ACHN (cell line): ENCODE measurements at places on chromosomes 3 and 15.

GRCh38 chr15:64341961-64342360 is 14.0 kb downstream of the CSNK1G1 start:
- DNase-seq: no peak

DNA sequence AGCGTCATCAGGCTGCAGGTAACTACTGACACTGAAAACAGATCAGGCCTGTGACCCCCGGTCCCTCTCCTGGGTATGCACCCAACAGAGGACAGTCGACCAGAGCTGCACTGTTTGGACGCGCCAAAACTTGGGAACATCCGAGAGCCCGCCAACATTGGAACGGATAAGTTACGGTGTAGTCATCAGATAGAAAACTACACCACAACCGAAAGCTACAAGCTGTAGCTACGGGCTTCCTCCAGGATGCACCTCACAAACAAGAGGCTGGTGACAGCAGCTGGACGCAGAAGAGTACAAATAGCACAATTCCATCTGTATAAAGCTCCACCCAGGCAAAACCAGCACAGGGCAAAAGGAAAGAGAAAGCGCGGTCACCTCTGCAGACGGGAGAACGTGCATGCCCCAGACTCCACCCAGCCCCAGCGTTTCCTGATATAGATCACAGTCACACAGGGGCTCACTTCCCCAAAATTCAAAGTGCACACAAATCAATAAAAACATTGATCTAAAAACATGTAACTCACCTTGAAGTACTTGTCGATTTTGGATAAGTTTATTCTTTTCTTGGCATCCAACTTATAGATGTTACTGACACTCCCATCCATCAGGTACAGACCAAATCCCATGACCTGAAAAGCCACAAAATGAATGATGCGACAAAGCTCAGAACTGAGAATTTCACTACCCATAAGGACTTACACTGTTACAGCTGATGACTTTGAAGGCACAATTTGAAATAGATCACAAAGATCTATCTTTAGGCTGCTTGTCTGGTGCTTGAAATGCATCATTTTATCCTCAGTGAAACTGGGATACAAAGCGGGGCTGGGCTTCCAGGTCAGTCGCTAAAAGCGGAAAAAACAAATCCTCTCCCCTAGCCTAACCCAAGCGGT is 43.3 kb downstream of the CYFIP1 start:
- DNase-seq: no peak

DNA sequence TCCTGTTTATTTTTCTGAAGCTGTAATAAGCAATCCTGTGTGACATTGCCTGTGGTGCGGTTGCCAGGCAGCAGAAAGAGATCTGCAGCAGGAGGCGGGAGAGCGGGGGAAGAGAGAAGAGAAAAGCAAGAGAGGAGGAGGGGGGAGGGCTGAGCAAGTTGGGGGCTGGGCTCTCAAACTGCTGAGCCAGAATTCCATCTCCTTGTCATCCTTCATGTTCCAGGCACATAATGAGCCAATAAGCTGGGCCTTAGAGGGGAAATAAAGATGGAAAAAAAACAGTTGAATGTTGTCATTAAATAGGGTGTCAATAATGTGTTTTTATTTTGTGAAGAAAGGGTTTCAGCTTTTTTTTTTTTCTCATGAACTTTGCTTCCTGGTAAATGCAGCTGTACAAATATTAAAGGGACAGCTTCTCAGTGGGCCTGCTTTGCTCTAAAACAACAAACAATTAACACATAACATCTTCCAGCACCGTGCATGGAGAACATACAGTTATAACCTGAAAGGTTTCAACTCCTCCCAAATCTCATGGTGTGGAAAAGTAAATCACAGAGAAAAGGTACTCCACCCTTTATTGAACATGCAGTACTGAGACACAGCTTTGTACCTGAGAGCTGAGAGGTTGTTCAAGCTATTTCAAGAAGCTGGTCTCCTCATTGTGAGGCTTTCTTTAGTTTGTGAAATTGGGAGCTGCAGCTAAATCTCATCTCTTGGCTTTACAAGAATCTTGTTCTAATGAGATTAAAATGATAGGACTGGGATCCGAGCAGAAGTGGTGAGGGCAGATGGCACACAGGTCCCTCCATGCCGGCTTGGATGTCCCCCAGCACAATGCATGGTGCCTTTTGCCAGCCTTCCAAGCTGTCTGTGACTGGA is 451.1 kb upstream of the KCNMB2 start:
- DNase-seq: no peak

DNA sequence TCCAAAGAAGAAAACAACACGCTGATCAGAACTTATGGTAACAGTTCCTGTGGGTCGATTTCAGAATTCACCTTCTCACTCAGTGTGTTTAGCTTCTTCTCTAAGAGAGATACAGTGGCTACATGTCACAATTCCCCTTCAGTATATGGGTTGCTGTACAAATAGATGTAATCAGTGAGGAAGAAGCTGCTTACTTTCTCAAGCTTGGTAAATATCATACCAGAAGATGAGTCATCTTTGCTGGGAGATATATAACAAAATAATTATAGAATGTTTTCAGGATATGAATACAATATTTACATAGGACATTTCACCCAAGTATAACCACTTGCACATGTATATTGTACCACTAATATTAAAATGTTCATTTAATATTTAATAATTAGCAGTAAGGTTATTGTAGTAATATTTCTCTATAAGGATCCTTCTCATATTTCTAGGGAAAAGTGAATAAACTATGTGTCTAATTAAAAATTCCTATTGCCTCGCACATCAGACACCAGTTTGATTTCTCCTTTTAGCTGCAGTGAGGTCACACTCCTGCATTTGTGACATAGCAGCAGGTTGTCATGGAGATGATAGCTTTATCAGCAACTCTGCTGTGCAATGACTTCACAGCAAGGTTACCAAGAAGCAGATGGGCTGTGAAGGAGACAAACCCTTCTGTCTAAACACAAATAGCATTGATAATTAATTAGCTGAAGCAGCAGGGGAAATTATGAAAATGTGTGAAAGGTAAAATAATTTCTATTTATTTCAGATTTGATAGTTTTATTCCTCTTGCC is 211.4 kb downstream of the TUSC7 start:
- no peak for DNase-seq

DNA sequence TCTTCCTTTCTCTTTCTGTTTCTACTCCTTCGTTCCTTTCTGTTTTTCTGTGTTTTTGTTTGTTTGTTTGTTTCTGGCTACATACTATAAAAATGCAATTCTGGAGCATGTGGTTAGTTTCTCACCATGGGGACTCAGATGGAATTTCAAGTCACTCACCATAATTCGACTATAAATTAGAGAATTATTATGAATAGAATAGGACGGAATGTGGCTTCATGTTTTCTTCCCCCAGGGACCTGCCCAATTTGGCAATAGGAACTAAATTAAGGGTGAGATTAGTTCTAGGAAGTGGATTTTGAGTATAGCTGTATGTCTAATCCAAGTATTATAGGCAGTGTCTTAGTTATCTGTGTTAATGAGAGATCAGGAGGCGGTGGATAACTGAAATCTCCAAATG is 96.9 kb downstream of the THSD4 start:
- DNase-seq: no peak

DNA sequence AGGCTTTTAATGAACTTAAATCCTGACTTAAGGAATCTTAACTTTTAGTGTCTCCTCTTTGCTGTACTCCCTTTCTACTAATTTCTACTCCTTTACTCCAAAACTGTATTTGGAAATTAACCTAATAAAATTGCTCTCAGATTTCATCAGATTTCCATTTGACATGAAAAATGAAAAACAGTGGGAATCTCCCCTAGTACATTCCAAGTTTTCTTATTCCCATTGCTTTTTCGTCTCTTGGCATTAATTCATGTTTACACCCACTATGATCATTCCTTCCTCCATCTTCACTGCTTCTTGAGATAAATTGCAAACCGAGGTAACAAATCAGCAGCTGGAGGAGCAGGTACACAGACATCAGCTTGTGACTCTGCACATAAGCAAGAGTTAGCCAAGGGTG is 208.7 kb downstream of the VGLL3 start:
- no peak for DNase-seq

DNA sequence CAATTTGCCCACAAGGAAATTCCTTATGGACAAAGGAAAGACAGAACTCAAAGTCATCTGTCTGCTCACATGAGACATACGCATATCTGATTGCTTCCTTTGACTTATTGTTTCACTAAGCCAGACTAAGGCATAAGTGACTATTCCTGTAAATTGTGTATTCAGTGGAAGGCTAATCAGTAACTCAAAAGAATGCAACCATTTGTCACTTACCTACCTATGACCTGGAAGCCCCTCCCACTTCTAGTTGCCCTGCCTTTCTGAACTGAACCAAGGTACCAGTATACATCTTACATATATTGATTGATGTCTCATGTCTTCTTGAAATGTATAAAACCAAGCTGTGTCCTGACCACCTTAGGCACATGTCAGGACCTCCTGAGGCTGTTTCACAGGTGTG is 53.5 kb upstream of the PROK2 start:
- no peak for DNase-seq

DNA sequence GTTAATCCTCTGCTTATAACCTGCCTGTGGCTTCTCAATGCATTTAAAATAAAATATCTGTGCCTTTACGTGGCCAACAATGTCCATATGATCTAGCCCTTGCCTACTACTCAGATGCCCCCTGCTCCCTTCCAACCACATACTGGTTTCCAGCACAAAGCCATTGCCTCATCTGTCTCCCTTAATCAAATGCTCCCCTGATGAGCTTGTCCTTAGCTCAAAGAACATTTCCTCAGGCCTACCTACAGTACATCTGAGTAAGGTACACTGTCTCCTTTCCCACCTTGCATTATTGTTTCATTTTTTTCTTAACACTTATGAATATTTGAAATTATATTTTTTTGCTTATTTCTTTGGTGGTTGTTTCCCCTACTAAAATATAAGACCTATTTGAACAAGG is 5.9 kb upstream of the TSC22D2 start:
- DNase-seq: no peak

- no peak for DNase-seq
Observed at GRCh38 chr3:33041909-33042308, 55.0 kb downstream of the GLB1 start.

- no peak for DNase-seq
Observed at GRCh38 chr3:8856721-8857120, 87.3 kb upstream of the OXTR start.

GRCh38 chr3:161913786-161914389 is 417.3 kb downstream of the OTOL1 start:
- peak; percentile 49 for DNase-seq

DNA sequence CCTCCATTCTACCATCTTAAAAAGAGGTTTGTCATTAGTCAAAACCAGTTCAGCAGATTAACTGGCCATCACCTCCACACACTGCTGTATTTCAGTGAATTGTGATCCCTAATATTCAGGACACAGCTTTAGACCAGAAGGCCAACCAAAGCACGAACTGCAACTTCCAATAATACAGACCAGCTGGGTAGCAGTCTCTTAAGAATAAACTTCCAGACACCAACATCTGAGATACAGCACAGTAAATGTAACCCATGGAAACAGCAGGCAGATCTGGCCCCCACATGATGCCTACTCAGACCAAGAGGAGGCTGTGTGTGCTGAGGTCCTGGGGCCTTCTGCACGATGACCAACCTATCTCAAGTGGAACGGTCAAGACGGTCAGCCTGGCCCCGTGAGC is 34.9 kb downstream of the SPATA12 start:
- no peak for DNase-seq

GRCh38 chr3:16570113-16570512 is 35.1 kb downstream of the DAZL start:
- DNase-seq: no peak

- DNase-seq: no peak
Observed at GRCh38 chr3:44892689-44893088, 18.3 kb downstream of the TGM4 start.

DNA sequence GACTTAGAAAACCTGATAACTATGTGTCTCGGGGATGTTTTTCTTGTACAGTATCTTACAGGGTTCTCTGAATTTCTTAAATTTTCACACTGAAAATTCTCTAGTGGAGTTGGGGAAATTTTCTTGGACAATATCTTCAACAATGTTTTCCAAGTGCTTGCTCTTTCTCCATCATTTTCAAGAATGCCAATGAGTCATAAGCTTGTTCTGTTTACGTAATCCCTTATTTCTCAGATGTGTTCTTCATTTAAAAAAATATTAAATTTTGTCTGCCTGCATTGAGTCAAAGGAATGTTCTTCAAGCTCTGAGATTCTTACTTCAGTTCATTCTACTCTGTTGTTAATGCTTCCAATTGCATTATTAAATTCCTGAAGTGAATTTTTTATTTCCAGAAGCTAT is 21.9 kb upstream of the PLSCR2 start:
- DNase-seq: no peak

DNA sequence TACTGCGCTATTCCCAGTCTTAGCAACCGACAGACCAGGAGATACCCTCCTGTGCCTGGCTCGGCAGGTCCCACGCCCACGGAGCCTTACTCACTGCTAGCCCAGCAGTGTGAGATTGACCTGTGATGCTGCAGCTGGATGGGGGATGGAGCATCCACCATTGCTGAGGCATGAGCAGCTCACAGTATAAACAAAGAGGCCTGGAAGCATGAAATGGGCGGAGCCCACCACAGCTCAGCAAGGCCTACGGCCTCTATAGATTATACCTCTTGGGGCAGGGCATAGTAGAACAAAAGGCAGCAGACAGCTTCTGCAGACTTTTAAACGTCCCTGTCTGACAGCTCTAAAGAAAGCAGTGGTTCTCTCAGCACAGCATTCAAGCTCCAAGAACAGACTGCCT is 160.3 kb downstream of the ANXA2 start:
- no peak for DNase-seq

GRCh38 chr3:55899887-55900286 is 412.8 kb upstream of the WNT5A start:
- DNase-seq: no peak

DNA sequence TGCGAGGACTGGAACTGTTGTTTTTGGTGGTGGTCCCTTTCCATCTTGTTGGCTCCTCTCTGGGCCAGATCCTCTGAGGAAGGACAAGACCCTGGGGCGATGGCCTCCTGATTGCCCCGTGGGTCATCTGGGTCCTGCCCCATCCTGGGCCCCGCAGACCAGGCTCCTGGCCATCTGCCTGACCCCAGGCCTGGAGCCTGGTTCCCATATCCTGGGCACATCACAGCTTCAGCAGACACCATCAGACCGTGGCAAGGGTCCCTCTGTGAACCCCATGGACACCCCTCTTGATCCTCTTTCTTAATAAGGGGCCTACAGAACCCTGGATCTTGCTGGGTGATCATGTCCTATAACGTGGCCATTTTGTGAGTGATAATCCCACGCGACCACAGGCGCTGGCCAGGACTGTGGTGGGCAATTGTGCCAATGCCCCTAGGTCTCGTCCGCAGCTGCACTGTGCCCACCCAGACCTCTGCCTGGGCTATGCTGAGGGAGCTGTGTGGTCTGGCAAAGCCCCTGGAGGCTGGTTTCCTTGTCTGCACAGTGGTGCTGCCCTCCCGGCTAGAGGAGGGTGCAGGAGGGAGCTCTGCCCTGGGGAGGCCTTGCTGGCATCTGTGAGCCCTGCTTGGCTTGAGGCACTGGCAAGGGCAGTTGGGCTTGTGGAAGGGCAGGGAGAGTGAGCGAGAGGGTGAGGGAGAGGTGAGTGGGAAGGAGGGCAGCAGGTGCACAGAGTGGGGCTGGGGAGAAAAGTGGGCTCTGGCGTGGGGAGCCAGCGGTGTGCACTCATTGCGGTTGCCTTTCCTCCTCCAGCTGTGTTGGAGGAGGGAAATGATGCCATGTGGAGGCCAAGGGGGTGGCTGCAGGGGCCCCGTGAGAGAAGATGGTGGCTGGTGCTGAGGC is 53.1 kb upstream of the PRR23E start:
- no peak for DNase-seq
